ENCODE measurements at places on chromosomes 1 and 21.

DNA sequence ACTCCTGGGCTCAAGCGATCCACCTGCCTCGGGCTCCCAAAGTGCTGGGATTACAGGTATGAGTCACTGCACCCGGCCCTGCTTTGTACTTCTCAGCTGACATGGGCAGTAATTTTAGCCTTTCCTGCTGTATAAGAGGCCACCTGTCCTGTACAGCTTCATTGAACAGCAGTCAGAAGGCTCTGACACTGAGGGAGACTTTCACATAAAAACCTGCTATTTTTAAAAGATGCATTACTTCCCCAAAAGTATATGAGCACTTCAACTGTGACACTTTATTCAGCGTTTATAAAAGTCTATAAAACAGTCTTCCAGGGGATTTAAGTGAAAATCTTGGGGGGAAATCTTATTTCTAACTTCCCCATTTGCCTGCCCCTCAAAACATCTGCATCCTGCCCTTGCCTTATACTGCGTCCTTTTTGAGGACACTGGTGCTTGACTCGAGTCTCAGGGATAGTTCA, 17.6 kb downstream of the RNU5D-1 start:
- DNase-seq = no peak

DNA sequence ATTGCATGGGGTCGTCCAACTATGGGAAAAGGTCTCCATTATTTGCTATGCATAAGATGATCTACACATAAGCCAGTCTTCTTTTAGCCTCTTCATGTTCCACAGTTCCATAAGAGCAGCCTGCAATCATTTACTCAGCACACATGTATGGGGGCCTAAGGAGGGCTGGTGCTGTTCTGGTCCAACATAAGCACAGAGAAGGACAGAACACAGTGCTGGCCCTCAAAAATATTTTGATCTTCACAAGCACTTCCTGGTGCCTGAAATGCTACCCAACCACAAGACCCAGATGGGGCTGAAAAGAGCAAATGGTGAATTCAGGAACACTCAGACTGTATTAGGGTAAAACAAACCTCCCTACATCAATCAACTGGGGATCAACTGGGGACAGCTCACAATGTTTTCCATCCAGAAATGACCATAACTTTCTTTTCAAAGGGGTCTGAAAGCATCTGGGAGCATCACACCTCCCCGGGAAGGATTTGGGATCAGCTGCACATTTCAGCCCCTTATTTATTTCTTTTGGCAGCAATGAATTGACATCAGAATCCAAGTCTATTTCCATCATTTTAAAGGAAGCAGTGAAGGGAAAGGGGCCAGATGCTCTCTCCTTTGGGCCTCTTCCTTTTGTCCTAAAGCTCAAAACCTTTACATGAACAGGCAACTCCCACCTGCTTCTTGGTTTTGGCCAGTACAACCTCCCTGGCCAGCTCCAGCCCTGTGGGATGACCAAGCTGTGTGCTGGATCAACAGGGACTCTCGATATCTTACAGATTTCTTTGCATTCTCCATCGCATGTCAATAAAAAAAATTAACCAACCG, 45.7 kb downstream of the KCNN3 start:
- DNase-seq = no peak

DNA sequence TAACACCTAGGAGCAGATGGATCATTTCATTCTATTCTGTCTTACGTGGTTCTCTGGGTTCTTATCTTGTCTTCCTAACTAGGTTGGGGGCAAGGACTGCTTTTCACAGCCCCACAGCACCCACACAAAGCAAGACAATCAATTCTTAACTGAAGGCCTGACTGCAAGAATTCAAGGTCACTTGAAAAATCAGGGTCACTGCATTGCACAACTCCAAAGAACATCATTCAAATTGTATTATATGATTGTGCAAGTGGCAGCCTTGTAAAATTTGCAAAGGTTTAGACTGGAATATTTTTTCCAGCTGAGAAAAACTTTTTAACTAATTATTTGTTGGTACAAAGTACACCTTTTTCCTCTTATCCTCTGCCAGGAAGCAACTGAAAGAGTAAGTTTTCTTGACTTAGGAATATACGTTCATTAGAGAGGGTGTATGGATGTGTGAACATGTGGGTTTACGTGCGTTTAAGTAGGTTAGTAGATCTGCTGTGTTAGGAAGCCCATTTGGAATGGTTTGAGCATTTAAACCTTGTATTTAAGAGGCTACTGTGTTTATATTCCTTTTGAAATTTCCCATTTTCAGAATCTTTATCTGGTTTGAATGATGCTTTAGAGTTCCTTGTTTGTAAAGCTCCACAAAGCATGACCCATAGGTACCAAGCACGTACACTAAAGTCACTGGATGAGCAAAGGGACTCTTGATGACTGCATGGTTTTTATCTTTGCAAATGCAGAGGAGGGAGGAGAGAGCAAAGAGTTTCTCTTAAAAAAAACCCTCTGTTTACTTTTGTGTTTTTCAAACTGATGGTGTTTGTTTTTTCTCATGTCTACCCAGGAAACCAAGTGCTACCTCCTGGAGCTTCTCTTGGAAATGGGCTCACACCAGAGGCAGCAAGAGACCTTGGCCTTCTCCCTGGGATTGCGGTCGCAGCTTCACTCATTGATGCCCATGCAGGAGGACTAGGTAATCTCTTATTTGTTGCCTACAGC, 214.9 kb downstream of the FGGY start:
- no peak for DNase-seq

DNA sequence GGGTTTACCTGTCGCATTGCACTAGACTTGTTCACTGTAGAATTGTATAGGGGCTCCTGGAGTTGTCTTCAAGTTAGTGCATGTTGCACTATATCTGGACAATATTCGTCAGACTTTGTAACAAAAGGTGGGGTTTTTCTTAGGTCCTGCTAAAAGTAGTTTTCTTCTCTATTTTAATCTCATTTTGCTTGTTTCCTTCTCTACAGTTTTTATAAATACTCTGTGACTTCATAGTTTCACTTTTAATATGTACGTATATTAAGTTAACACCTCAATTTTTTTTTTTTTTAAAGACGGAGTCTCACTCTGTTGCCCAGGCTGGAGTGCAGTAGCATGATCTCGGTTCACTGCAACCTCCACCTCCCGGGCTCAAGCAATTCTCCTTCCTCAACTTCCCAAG, 26.5 kb upstream of the MRPS6 start:
- no peak for DNase-seq

- DNase-seq = no peak
Measured at GRCh38 chr1:172185211-172185610, 235.3 kb upstream of the C1orf105 start.

GRCh38 chr1:205343431-205344065, 13.2 kb downstream of the KLHDC8A start:
- DNase-seq = no peak

GRCh38 chr1:69611316-69611715, 43.6 kb downstream of the LRRC7 start:
- no peak for DNase-seq

DNA sequence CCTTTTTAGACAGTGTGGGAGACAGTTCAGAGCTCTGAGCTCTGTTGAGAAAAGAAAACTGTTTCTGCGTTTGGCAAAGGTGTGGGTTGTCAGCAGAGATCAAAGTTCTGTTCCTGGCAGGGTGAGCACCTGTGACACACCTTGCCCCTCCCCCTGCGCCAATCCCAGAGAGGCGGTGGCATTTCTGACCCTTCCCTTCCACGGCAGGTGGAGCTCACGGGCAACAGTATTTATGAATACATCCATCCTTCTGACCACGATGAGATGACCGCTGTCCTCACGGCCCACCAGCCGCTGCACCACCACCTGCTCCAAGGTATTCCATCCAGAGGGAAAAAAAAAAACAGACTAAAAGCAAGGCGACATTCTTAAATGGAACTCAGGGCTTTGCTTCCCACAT, 20.7 kb downstream of the SIM2 start:
- no peak for DNase-seq

- peak; percentile 42 for DNase-seq
Measured at GRCh38 chr1:210584439-210585113, 255.9 kb downstream of the HHAT start.
